ENCODE measurements at places on chromosomes 1 and 21.

GRCh38 chr1:166489670-166490436 is 323.1 kb upstream of the FAM78B start:
- peak; percentile 86 for DNase-seq

DNA sequence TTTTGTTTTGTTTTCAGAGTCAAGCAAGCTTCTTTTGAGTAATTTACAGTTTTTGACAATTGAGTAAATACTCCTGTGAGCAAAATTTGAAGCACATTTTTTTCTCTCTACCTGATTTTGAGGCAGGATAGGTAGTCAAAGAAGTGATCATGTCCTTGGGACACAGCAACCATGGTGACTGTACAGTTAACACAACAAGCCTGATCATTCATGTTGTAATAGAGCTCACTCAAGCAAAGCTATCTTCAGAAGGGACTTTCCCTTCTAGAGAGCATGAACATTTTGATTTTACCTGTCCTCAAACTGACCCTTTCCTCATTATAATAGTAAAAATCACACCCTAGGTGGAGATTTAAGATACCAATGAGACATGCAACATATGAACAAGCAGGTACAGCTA is 126.5 kb upstream of the KCNK1 start:
- DNase-seq, result no peak

GRCh38 chr21:40047993-40048730 is 180.9 kb downstream of the PCP4 start:
- no peak for DNase-seq

GRCh38 chr1:94697839-94698238 is 122.3 kb upstream of the SLC44A3 start:
- DNase-seq, result no peak

DNA sequence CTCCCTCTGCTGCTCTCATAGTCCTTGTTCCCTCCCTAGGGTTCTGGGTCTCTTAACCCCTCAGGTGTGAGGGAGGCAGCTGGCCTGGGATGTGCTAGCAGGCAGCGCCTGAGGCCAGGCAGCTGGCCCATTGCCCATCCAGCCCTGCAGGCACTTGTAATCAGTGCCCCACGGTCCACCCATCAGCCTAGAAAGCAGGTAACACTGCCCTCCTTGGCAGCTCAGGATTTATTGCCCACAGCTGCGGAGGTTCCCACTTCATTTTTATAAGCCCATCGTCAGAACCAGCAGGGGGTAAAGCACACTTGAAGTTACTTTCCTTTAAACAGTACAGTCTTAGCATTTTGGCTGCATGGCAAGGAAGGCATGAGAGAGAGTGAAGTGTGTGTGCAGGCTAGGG is 70.6 kb downstream of the TMEM53 start:
- DNase-seq, result no peak

GRCh38 chr1:40064797-40065499 is 24.4 kb downstream of the CAP1 start:
- no peak for DNase-seq

Data from activated CD8-positive, alpha-beta memory T cell treated with anti-CD3 and anti-CD28 coated beads for 24 hours (primary cell).